ENCODE measurements at places on chromosomes 4 and X.

- no peak for DNase-seq
These were observed 138.9 kb upstream of the TRAM1L1 start for GRCh38 chr4:117224256-117224655.

DNA sequence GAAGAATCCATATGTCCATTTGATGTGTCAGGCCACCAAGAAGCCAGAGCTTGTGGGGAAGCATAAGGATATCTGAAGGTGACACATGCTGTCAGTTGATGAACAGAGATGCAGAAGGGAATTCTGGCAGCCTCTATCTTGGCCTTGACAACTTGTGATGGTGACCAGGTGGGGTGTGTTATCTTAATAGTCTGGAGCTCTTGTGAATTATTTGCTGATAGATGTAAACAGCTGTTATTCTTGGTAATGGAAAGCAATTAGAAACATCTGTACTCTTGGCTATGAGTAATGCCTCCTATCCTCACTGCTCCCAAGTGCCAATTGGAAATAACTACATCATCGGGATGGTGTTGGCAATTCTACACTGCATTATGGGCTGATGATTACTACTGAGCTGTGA is 51.9 kb downstream of the NAA11 start:
- DNase-seq: no peak

DNA sequence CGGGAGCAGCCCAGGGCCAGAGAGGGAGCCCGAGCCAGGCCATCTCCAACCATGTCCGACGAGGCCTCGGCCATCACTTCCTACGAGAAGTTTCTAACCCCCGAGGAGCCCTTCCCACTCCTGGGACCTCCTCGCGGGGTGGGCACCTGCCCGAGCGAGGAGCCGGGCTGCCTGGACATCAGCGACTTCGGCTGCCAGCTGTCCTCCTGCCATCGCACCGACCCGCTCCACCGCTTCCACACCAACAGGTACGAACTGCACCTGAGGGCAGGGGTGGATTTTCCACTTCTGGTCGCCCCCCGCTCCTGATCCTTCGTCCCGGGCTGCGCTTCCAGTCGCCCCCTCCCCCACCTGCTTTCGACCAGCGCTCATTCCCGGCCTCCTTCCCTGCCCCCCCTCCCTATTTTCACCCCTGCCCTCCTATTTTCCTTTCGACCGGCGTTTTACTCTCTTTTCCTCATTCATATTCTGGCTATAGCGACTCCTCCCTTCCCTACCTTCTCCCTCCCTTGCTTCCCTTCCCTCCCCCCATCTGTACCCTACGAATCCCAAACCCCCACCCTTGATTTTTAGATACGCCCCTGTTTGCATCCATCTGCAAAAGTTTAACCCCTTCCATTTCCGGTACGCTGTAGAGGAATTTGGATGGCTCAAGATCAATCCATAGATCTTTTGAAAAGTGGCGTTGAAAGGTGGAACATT is 633 bp downstream of the FAM199X start:
- no peak for DNase-seq

DNA sequence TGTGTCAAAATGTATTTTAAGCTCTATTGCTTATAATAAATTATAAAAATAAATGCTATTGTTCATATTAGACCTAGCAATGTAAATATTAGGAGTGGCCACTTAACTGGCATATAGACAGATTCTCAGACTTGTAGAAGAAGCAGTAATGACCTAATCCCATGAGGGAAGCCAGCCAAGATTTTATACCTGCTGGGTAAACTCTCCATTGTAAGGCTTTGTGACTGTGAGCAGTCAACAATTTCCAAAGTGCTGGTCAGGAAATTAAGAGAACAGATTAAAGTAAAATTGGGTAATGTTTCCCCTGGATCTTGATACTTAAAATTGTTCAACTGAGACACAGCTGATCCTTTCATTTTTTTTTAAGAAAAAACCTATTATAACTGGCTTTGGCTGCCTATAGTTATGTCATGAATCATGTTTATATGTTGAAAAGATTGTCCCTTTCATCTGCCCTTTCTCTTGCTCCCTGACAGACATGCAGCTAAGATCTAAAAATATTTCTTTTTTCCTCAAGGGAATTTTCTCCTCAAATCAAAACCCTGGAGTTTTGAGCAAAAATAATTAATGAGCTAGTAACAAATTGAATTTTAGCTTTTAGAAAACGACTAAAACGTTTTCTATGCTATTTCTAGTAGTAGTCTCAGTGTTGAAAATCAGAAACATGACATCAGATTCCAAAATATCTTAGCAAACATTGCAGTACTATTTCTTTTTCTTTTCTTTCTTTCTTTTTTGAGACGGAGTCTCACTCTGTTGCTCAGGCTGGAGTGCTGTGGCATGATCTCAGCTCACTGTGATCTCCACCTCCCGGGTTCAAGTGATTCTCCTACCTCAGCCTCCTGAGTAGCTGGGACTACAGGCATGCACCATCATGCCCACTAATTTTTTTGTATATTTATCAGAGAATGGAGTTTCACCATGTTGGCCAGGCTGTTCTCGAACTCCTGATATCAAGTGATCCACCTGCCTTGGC is 77.9 kb downstream of the ADGRL3 start:
- peak; percentile 80 for DNase-seq

GRCh38 chrX:82219129-82219528 is 1017.2 kb downstream of the SH3BGRL start:
- no peak for DNase-seq

DNA sequence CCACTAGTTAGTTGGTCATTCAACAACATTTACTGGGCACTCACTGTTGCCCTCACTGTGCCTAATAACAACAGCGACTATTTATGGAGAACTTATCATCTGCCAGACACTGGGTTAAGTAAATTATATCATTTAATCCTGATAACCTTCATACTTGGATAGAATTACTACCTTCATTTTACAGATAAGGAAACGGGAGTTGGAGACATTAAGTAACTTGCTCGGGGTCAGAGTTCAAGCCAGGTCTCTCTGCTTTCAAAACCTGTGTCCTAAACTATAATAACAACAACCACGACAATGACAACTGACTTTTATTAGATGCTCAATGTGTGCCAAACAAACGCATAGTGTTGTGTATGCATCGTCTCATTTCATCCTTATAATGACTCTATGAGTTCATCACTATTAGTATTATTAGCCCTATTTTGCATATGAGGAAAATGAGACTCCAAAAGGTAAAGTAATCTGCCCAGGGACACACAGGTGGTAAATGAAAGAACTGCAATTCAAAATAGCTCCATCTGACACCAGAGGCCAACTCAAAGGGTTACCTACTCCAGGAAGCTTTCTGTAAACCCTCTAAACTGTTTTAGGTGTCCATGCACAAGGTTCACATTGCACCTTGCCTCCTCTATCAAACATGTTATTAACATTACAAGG is 98.4 kb upstream of the ACSL4 start:
- DNase-seq: no peak

- DNase-seq: no peak
These were observed 116.6 kb downstream of the CPZ start for GRCh38 chr4:8709050-8709728.

DNA sequence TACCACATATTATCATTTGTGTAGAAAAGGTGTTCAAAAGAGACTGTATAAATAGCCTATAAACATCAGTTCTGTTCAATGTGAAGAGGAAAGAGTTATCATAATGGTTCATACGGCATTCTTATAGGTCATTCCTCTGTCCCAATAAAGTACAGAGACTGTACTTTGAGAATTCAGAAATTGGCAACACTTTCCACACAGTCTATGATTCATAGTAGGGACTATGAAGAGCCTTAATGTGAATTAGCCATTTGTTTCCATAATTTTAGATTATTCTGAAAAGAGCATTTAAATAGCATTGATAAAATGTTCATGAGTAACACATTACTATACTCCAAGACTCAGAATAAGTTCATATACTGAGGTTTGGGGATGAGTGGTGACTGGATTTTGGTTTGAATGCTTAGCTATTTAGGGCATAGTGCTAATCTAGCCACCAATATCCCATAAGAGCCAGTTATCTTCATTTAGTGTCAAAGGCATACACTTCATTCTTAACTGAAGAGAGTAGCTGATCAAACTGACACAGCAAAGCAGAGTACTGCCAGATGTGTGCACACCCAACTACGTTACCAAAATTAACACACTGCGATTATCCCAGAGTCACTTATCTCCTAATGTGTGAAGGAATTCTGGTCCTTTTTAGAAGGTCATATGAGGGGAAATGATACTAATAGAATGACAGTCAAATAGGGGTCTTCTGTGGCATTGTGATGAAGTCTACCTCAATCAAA is 10.2 kb downstream of the ANK2 start:
- DNase-seq: no peak
